ENCODE measurements at places on chromosomes 11 and 22.

GRCh38 chr11:112174789-112175598 is at the start of gene BCO2:
TSS of gene BCO2 (plus strand) at chr11:112175512. CDS start at chr11:112175602, 90 bp downstream.
- peak; percentile 34 for DNase-seq

- DNase-seq, result no peak
Measured at GRCh38 chr11:115168229-115168671, 336.0 kb downstream of the CADM1 start.

DNA sequence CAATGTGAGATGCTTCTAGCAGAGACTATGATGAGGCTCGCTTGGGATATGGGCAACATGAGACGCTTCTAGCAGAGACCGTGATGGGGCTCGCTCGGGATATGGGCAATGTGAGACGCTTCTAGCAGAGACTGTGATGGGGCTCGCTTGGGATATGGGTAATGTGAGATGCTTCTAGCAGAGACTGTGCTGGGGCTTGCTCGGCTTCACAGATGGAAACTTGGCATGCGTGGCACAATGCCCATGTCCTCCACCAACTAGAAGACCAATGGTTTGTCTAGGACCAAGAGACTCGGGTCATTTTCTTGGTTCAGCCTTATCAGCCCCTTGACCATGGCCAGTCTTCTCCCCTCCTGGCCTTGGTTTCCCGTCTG is 7.1 kb downstream of the MYEOV start:
- DNase-seq, result no peak

DNA sequence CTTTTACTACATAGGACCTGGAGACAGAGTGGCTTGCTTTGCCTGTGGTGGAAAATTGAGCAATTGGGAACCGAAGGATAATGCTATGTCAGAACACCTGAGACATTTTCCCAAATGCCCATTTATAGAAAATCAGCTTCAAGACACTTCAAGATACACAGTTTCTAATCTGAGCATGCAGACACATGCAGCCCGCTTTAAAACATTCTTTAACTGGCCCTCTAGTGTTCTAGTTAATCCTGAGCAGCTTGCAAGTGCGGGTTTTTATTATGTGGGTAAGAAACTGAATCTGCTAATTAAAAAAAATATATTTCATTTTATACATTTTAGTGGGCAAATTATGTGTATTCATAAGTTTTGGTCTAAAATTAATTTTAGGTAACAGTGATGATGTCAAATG is 7.8 kb downstream of the BIRC3 start:
- DNase-seq, result no peak

DNA sequence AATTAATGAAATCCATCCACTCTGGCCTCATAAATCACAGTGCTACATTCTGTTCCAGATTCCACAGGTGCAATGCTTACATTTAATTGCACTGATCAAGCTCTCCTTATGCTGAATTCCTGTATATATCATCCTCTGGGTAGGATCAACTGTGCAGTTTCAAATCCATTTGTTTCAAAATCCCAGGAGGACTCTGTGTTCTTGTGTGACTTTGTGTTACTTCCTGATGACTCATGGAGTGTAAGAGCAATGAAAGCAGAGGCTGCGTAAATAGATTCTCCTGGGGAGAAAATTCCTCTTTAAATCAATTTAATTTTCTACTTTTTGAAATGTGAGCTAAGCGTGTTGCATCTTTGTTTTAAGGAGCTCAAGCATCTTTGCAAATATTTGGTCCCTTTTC is 752.7 kb downstream of the METTL15 start:
- DNase-seq, result no peak

DNA sequence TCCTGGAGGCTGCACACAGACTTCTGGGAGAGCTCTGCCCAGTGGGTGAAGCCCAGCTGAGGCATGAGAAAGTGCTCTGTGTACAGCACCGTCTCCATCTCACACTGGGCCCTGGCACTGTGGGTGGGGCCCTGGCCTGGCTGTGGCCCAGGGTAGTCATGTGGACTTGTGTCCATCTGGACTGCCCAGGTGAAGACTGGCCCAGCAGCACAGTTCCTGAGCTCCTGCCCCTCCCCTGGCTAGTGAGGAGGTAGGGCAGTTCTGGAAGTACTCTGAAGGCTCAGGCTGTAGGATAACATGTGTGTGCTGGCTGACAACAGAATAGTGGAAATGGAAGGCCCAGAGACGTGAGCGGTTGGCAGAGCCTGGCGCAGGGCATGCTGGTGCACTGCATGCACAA is 35.4 kb downstream of the RSPH14 start:
- DNase-seq, result no peak

DNA sequence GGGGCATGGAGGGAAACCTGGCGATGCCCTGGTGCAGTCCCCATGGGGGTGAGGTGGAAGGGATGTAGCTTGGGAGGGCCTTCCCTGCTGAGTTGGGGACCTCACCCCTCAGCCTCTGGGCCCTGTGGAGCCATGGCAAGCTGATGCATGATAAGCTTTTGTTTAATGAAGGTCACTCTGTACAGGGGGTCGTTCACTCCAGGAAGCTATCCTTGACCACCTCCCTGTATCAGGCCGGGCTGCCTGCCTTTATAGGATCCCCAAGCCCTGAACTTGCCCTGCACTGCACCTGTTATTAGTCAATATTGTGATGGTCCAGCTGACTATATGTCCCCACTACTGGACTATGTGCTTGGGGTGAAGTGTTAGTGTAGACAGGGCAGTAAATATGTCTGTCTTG is 49.7 kb upstream of the MYEOV start:
- DNase-seq, result no peak

- DNase-seq, result no peak
Measured at GRCh38 chr11:64858467-64859263, 14.2 kb upstream of the CDC42BPG start.

GRCh38 chr11:30535818-30536217 is 50.3 kb downstream of the MPPED2 start:
- no peak for DNase-seq

DNA sequence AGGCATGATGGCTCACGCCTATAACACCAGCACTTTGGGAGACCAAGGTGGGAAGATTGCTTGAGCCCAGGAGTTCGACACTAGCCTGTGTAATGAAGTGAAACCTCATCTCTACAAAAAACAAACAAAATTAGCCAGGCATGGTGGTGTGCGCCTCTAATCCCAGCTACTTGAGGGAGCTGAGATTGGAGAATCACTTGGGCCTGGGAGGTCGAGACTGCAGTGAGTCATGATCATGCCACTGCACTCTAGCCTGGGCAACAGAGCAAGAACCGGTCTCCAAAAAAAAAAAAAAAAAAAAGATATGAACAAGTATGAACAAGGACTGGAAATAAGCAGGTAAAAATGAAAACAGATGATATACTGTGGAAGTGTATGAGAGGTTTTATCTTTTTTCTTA is 54.1 kb upstream of the SOX6 start:
- DNase-seq, result no peak

- no peak for DNase-seq
Measured at GRCh38 chr11:12075291-12075690, 35.1 kb upstream of the MICAL2 start.

DNA sequence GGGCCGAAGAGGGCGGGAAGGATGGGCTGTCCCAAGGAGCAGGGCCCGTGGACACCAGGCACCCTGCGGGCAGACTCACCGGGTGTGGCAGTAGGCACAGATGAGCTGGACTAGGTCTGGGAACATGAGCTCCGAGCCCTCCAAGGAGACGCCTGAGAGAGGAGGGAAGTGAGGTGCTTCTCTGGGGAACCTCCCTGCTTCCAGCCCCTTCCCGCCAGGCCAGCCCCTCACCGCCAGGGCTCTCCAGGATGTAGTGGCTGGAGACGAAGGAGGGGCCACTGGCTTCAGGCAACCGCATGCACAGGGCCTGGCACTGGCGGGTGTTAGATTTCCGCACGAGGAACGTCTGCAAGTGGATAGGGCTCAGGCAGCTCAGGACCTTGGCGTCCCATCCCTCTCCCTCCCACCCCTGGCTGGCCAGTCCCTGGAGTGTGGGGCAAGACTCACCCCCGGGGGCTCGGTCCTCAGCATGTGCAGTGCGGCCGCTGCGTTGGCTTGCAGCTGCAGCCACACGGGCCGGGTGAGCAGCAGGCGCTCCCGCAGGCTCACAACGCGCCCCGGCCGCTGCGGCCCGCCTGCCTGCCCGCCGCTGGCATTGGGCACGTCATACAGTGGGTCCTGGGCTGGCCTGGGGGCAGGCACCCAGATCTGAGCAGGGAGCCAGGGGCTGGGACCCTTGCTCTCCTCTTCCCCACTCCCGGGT is 552 bp downstream of the RIN1 start:
- DNase-seq, result no peak

- no peak for DNase-seq
Measured at GRCh38 chr11:74534216-74534945, 40.9 kb upstream of the LIPT2 start.

DNA sequence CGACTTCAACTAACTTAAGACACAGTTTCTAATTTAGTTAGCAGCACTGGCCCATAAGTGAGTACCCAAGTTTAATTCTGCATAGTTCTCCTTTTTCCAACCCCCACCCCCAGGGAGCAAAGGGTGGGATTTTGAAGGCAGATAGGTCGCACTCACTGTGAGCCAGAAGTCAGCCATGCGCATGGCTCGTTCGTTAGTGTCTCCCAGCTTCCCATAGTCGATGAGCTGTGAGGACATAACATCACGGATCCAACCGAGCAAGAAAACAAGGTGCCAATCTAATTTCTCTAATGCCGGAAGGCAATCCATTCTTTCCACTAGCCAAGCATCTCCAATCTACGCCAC is 577 bp downstream of the MRPL17 start:
- no peak for DNase-seq

DNA sequence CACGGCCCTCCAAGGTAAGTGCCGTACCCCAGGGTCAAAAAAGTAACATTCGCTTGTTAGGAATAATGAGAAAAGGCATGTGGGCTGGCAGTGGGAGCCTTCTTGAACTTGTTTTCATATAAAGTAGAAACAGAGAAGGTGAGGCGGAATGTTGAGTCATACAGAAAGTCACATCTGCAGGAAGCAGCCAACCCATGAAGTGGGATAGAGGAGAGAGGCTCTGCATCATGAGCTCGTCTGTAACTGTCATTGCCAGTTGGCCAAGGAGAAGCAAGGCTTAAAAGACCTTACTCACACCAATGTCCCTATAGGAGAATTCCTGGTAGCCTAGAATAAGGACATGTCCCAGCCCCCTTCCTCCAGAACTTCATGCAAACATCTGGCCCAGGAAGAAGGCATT is 253.3 kb downstream of the BUD13 start:
- DNase-seq, result no peak

GRCh38 chr11:126317756-126318573 is 14.1 kb downstream of the DCPS start:
- no peak for DNase-seq

- DNase-seq, result no peak
Measured at GRCh38 chr11:61949169-61950034, 749 bp upstream of the BEST1 start.
